ENCODE measurements at places on chromosomes 3 and 15. TPM values are rescaled to one million over a fixed set of nuclear protein-coding genes. Genes with fewer than 3 reads are reported as not detected.

The SEC61A1 gene
- total RNA-seq, result 287 TPM

The RNF7 gene
- 92.2 TPM for total RNA-seq

The CNTN4 gene
- not detected for total RNA-seq

The MESP2 gene
- total RNA-seq, result not detected

The LRRC31 gene
- total RNA-seq, result not detected

The FRMD5 gene
- 13.8 TPM for total RNA-seq

The KLHL40 gene
- total RNA-seq, result not detected

The LRRN1 gene
- not detected for total RNA-seq

The AADACL2 gene
- total RNA-seq, result not detected

The GCNT3 gene
- total RNA-seq, result not detected

The KNL1 gene
- 16.1 TPM for total RNA-seq

The GRAMD2A gene
- total RNA-seq, result not detected

The SCN11A gene
- total RNA-seq, result not detected

The SRGAP3 gene
- total RNA-seq, result 0.07 TPM

The GOLGA8G gene
- total RNA-seq, result not detected

The SHC4 gene
- not detected for total RNA-seq

GRCh38 chr3:102826636-102827035 is 391.8 kb downstream of the ZPLD1 start:
- no peak for DNase-seq

DNA sequence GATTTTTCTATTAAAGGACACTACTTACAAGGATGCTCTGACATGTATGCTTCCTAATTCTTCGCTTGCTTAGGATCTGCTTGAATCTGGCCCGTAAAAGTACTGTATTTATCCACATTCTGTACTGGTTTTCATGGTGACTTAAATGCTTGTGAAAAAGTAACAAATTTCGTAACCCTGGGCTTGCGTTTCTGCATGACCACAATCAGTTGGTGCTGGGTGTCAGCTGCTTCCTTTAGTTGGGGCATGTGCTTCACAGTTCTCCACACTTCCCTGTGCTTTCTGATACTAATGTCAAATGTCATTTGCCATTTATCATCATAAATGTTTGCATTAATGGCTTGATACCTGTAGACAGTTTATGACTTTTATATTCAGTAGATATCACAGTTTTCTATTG is 218.4 kb upstream of the MLF1 start:
- DNase-seq, result no peak

GRCh38 chr15:67794832-67795574 is 30.3 kb upstream of the SKOR1 start:
- DNase-seq, result no peak

GRCh38 chr15:51181905-51182304 is 87.2 kb upstream of the TNFAIP8L3 start:
- peak; percentile 33 for DNase-seq

GRCh38 chr15:41980654-41981323 is 8.4 kb upstream of the EHD4 start:
- no peak for DNase-seq

DNA sequence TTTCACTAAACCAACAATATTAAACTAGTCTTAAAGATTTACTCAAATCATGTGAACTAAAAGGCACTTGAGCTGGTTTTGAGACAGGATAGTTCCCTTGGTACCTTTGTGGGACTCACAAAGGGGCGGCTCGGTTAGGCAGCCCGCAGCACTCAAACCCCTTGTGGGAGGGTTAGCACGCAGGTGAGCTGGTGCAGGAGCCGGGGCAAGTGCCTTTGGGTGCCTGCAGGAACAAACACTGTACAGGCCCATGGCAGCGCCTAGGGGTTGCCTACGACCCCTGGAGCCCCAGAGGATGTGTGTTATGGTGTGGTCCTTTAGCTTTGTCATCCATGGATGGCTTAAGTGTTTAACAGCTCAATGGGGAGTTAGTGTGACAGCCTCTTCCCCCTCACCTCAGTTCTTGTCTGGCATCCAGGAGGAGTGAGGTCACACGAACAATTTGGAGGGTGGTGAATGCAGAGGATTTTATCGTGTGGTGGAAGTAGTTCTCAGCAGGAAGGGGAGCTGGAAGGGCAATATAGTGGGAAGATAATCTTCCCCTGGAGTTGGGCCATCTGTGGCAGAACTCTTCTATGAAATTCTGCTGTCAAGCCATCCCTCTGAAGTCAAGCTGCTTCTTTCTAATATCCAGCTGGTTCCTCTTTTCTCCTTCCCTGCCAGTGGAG is 470.9 kb downstream of the RBMS3 start:
- DNase-seq, result peak; percentile 28

DNA sequence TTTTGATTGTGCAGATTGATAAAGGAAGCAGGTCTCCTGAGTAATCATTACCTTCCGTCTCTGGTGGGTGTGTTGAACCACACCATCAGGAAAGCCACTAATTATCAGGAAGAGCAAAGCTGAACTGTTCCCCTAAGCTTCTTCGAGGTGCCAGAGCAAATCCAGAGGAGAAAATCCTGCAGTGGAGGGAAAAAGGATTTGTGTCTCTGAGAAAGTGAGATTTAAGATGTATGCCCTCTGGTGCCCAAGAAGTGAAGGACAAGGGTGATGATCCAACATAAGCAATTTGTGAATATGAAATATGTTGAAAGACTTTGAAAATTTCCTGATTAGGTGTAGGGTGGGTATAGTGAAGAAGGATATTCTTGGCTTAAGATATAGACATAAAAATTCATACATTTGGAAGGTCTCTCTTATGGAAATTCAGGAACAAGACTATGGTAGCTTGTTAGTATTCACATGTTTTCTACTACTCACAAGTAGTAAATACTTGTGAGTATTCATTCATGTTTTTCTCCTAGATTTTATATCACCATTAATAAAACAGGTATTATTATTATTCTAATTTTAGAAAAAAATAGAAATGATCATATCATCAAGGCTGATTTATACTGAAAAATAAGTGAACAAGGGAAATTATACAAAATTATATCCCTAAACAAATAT is 34.8 kb downstream of the COMMD2 start:
- DNase-seq, result peak; percentile 45

- no peak for DNase-seq
Observed at GRCh38 chr15:84818261-84819131, 1.3 kb downstream of the ALPK3 start.

- peak; percentile 66 for DNase-seq
Observed at GRCh38 chr15:69531665-69532027, 79.0 kb downstream of the RPLP1 start.

GRCh38 chr15:35491999-35492398 is 54.0 kb downstream of the DPH6 start:
- no peak for DNase-seq

DNA sequence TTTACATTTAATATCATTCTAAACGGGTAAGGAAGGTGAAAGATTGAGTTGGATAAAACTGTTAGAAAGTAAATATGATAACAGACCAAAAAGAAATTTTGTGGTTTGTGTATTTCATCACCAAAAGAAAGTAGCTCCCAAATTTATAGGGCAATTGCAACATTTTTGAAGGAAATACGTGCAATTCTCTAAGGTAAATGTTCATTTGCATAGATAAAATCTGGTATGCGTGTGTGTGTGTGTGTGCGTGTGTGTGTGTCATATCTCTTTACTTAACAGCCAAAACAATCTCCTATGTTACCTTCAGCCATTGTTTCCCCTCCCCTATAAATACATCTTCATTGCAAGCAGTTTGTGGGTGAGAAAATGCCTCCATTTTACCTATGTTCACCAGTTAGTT is 208.4 kb downstream of the TNIK start:
- no peak for DNase-seq

- DNase-seq, result no peak
Observed at GRCh38 chr3:29561651-29562149, 280.8 kb downstream of the RBMS3 start.

DNA sequence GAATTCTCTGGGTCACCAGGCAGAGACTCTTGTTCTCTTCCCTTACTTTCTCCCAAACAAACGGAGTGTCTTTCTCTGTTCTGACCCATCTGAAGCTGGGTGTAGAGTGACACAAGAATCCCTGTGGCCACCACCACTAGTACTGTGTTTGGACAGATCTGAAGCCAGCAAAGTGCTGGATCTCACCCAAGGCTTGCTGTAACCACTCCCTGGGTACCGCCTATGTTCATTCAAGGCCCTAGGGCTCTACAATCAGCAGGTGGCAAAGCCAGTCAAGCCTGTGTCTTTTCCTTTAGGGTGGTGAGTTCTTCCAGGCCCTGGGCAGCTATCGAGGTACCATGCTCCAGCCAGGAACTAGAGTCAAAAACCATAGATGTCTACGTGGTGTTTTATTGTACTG is 149.2 kb upstream of the CTNNB1 start:
- no peak for DNase-seq

- DNase-seq, result no peak
Observed at GRCh38 chr3:6282918-6283317, 578.0 kb upstream of the GRM7 start.

GRCh38 chr3:126100634-126101301 is 16.8 kb upstream of the SLC41A3 start:
- peak; percentile 86 for DNase-seq

GRCh38 chr3:61608711-61609110 is 47.3 kb downstream of the PTPRG start:
- no peak for DNase-seq

DNA sequence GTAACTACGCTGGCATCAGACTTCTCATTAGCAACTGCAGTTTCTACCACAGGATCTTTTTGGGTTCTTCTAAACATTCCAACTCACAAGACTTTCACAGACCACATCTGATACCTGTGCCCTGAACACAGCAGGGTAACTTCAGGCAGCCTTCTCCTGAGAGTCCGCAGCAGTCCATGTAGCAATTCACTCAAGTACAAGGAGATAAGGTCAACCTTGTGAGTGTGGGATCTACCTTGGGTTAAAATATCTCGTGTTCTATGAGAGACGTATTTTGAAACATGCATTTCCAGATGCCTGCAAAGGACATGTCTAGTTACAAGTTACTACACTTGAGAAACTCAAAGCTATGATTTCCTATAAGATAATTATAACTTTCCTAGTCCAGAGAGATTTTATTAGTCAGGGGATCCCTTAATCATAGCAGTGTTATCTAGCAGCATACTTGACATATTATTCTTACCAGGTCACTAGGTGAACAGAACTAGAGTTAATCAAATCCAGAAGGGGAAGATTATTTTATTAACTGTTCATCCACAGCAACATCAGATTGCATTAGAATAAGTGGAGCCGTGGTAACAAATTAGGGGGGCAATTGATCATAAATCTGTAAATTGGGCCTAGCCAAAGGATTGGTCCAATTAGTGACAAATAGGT is 66.4 kb downstream of the ASTE1 start:
- no peak for DNase-seq

- no peak for DNase-seq
Observed at GRCh38 chr15:86483936-86484335, 404.3 kb downstream of the AGBL1 start.

DNA sequence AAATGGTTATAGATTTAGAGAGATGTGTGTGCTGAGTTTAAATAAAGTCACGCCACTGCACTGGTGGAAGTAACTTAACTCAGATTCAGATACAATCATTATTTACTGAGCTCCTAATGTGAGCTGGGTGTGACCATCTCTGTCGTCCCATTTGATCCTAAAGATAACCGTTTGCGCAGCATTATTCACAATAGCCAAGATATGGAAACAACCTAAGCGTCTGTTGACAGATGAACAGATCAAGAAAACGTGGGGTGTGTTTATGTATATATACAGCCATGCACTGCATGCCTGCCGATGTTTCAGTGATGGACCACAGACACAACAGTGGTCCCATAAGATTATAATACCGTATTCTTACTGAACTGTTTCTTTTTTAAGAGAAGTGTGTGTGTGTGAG is 71.2 kb downstream of the TAMM41 start:
- no peak for DNase-seq

- DNase-seq, result no peak
Observed at GRCh38 chr3:12384451-12385233, 95.8 kb downstream of the PPARG start.

DNA sequence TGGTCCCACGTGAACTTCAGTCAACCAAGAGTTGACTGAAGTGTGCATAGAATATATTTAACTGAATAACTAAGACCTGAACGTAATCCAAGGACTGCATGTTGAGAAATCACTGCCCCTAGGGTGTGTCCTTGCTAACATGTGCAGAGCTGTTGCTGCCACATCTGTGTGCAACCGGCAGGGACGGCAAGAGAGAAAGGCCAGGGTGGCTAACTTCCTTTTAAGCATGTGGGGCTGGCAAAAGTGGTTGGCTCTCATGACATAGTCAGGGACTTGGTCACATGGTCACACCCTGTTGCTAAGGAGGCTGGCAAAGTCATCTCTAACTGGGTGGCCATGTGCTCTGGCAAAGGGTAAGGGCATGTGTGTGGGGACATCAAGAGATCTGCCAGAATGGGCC is 52.4 kb downstream of the GASK1A start:
- no peak for DNase-seq

DNA sequence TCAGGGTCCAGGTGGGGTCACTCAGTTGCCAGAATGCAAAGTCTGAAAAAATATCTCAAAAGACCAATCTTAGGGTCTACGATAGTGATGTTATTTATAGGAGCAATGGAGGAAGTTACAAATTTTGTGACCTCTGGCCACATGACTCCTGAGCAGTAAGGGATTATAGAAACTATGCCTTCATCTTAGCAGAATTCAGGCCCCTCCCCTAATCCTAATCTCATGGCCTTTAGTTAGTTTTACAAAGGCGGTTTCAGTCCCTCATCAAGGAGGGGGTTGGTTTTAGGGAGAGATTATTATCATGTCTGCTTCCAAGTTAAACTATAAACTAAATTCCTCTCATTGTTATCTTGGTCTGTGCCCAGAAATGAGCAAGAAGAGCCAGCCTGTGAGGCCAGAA is 5.9 kb upstream of the DCP1A start:
- no peak for DNase-seq

GRCh38 chr15:74821790-74822158 is 4.7 kb upstream of the CPLX3 start:
- no peak for DNase-seq

DNA sequence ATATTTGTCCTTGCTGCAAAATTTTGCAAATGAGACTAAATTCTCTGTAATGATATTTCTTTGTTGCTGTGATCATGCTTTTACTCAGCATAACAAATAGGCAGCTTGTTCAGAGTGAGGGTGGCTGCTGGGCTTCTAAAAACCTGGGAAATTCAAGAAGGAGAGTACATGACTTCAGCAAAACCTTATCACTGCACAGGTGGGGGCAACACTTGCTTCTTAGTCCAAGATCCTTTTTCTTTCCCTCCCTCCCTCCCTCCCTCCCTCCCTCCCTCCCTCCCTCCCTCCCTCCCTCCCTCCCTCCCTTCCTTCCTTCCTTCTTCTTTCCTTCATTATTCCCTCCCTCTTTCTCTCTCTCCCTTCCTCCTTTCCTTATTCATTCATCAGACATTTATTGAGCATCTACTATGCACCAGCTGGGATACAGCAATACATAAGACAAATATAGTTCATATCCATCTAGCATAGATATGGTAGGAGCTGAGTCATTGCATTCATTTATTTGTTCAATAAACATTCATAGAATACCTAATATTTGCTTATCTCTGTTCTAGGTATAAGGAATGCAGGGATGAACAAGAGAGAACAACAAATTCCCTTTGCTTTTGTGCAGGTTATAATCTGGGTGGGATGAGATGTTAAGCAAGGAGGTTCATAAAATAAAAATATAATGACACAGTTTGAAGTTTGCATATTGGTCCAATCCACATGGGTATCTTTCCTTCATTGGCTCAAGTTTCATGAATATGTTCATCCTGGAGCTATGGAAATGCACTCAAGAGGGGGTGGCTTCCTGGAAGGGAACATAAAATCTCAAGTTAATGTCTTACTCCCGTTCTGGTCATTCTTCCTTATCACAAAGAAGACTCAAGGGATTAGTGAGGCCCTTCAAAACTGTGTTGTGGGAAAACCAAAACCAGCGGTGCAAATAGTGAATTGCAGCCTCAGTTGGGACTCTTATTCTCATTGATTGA is 210.7 kb downstream of the PDCD6IP start:
- DNase-seq, result no peak

All from MG63 (cell line).